ENCODE measurements at places on chromosomes 7 and 10. TPM values are rescaled to one million over a fixed set of nuclear protein-coding genes. Genes with fewer than 3 reads are reported as not detected.

Gene ATP6V1F
- total RNA-seq: 77.0 TPM

Gene FRG2B
- not detected for total RNA-seq

Gene OPALIN
- not detected for total RNA-seq

Gene NFE2L3
- 31.6 TPM for total RNA-seq

Gene OR13A1
- under 0.01 TPM for total RNA-seq

Gene TFR2
- 0.44 TPM for total RNA-seq

Gene TAX1BP1
- 75.9 TPM for total RNA-seq

Gene NUTM2B
- under 0.01 TPM for total RNA-seq

Gene HIP1
- total RNA-seq: 18.4 TPM

Gene PON1
- not detected for total RNA-seq

Gene POU6F2
- 0.86 TPM for total RNA-seq

Gene STRA8
- total RNA-seq: not detected

Gene CRYGN
- total RNA-seq: not detected

Gene CALHM1
- not detected for total RNA-seq

Gene NODAL
- total RNA-seq: not detected

Gene GTF2I
- 145 TPM for total RNA-seq

Gene STOX1
- 0.43 TPM for total RNA-seq

Gene ZNF212
- 7.3 TPM for total RNA-seq

Gene CC2D2B
- total RNA-seq: not detected

Gene PTPRE
- 21.6 TPM for total RNA-seq

Gene SUN3
- not detected for total RNA-seq

Gene EBLN1
- not detected for total RNA-seq

Gene AGR2
- total RNA-seq: not detected

Gene CAV1
- total RNA-seq: 37.0 TPM

Gene ZNF273
- total RNA-seq: 0.88 TPM

Gene ARF5
- total RNA-seq: 80.1 TPM

Gene BAZ1B
- 57.3 TPM for total RNA-seq

Gene HHEX
- 7.9 TPM for total RNA-seq

Gene CREB5
- total RNA-seq: 5.5 TPM

Gene TNRC18
- 117 TPM for total RNA-seq

Gene PTPRN2
- not detected for total RNA-seq

Gene HGF
- 282 TPM for total RNA-seq

Data from placental pericyte (primary cell).